Stromal cell of bone marrow (primary cell): ENCODE measurements at places on chromosomes 7 and 10.

DNA sequence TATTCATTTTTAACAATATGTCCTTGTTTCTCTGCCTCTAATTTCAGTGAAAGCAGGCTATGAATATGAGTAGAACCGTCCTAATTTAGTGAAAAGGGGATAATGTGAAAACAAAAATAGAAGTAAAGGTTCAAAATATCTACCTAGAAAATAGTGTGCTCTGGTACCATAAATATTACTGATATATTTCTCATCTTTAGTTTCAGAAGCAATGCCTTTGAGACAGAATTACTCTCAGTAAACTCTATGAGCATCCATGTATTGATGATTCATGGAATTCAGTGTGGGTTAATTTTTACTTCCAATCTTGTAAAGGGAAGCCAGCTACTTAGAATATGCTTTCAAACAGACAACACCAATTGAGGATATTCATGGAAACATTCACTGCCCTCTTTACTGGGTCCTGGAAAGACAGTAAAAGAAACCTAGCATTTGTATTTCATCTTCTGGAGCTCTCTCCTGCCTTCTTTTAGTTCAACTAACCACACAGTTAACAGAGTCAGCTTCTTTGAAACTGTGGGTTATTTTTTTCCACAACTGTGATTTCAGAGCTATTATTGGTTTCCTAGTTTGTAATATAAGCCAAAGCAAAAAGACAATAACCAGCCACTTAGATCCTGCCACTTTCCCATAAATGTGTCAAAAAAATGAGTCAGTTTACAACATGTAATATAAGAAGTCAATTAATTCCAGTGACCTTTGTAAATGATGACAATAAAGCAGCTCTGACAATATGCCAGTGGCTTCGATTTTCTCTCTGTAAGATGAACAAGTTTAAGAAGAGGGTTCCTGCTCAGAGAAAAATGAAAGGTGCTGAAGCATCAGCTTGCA is 1.7 kb downstream of the LRRN3 start:
- no peak for DNase-seq

GRCh38 chr10:114638821-114639625 is 19.1 kb downstream of the ABLIM1 start:
- DNase-seq = peak; percentile 91

DNA sequence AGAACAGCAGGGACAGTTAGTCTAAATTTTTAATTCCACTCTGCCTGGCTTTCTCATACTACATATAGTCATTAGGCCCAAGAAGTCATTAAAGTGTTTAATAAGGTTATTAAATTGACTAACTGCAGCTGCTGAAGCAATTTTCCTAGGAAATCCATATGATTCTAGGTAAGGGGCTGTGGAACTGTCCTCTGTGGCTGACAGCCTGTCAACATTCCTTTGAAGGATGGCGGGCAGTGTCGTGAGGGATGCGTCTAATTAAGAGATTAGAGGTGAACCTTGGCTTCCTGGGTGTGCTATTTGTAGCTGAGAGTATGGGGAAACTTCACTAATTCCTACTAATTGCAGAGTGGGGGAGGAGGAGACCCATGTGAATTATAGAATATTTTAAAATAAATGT is 64.6 kb downstream of the SNX10 start:
- no peak for DNase-seq

GRCh38 chr7:108455998-108456677 is at the start of gene NRCAM:
Gene NRCAM, minus strand, starts transcription at chr7:108456436. Its CDS starts 216,372 bp downstream, at chr7:108240064.
- no peak for DNase-seq

- no peak for DNase-seq
These were observed 47.9 kb upstream of the FAM20C start for GRCh38 chr7:144454-144826.

GRCh38 chr7:113086431-113086888 is at the start of gene GPR85:
Gene GPR85, minus strand, starts transcription at chr7:113086827. Its CDS starts 2,106 bp downstream, at chr7:113084721.
- DNase-seq = peak; percentile 66

DNA sequence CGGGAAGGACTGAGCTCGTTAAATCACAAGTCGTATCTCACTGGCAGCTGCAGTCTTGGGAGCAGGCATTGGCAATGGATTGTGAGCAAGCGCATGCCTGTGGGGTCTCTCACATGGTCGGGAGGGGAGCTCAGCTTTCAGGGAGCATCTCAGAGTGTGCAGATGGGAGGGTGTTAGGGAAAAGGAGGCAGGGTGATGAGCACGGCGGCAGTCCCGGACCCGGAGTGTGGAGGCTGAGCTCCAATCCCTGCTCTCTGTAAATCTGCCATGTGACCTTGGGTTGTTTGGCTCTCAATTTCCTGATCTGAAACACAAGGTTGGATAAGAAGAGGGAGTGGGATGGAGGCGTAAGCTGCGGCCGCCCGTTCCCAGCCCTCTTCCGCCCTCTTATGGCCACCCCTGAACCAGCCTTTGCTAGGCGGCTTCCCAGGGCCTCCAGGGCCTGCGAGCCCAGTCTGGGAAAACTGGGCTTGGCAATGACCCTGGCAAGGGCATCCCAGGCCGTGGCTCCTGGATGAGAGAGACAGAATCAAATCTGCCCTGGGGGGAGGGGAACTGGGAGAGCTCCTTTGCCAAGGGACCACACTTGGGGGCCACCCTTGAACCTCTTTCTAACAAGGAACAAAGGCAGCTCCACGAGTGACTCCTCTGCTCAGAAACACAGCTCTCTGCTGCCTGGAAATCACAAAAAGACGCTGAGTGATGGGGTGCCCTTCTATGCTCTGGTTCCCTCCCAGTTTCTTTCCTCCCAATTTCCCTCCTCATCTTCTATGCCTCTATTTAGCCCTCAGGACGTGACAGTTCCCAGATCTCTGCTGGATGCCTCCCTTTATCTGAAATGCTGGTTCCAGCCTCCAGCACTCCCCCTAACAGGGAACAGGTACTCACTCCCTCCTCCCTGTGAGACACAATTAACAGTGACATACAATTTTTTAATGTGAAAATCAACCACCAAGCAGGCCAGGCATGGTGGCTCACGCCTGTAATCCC is 41.7 kb upstream of the LOXL4 start:
- DNase-seq = peak; percentile 48

GRCh38 chr7:115654384-115655214 is 376.0 kb downstream of the TFEC start:
- DNase-seq = peak; percentile 17

GRCh38 chr7:75815418-75816064 is 1.9 kb upstream of the CCL24 start:
- no peak for DNase-seq

- no peak for DNase-seq
These were observed 4.6 kb upstream of the TWIST1 start for GRCh38 chr7:19121977-19122588.

DNA sequence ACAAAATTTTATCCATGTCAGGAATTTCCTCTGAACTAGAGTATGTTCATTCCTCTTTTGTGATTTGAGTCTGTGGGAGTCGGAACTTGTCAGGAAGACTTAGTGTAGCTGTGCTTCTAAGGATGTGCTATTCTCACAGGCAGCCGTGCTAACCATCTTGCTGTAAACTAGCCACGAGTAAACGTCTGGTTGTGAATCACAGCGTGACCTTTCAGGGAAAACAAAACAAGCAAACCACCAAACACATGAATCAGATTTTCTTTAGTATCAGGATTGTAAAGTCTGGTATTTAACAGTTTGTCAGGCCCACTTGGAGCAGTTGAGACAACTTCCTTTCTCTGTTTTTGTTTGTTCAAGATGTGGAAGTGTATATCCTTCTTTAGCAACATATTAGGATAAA is 32.0 kb downstream of the AUTS2 start:
- peak; percentile 77 for DNase-seq

DNA sequence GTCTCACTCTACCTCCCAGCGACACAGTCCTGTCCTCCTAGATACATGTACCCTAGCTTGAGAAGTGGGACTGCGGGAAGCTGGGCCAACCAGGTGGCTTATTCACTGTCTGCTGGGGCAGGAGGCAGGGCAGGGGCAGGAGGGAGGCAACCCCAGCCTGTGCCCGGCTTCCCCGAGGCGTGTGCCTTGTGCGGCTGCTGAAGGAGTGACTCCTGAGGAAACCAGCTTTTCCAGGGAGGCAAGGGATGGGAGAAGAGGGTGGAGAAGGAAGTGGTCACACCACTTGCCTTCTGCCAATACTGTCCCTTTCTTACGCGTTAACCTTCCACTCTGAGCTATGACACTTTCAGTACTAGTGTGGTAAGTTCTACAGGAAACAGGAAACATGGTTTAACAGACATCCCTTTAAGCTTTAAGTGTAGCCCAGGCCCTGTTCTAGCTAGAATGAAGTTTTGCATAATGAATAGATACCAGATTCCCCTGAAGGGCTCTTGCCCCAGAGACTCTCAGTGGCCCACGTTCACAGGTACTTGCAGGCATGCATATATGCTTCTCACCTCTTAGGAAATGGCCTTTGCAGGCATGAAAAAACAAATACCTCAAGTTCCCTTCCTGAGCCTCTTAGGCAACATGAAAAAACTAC is 40.6 kb downstream of the SYPL1 start:
- no peak for DNase-seq

GRCh38 chr7:134885967-134886352 is 100.3 kb upstream of the AGBL3 start:
- peak; percentile 80 for DNase-seq

GRCh38 chr10:3848005-3848774 is 63.2 kb upstream of the KLF6 start:
- peak; percentile 76 for DNase-seq

- no peak for DNase-seq
These were observed 66.8 kb downstream of the LYZL2 start for GRCh38 chr10:30562787-30563186.

DNA sequence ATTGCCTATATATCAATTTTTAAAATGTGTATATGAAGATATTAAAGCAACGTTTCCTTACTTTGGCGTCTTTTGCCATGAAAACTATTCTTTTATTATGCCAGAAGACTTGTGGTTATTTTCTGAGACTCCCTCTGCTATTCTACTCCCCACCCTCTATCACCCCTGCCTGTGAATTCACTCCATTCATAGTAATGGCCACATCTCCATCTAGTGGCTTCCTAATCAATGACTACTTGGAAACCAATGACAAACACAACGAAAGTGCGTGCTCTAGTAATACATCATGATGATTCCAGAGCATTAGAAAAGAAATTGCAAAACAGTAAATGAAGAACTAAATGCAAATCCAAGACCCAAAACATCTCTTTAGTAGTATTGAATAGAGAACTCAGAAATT is 186.7 kb upstream of the HGF start:
- DNase-seq = peak; percentile 55

DNA sequence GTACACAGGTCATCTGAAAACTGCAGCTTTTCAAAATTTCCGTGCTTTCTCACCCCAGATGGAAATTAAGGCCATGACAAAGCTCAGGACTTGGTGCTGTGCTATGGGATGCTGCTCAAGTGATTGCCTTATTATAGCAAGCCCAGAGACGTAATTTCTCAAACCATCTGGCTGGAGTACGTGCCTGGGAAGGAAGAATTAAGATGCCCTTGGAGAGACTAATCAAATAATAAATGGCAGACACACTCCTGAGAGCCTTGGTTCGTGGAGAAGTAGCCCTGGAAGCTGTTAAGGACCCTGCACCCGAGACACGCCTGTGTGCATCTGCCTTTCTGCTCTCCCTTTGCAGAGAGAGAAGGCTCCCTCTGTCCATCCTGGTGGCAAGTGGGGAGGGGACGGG is 38.3 kb upstream of the PRLHR start:
- DNase-seq = no peak

GRCh38 chr10:93267521-93267920 is 193.8 kb downstream of the CYP26A1 start:
- no peak for DNase-seq

DNA sequence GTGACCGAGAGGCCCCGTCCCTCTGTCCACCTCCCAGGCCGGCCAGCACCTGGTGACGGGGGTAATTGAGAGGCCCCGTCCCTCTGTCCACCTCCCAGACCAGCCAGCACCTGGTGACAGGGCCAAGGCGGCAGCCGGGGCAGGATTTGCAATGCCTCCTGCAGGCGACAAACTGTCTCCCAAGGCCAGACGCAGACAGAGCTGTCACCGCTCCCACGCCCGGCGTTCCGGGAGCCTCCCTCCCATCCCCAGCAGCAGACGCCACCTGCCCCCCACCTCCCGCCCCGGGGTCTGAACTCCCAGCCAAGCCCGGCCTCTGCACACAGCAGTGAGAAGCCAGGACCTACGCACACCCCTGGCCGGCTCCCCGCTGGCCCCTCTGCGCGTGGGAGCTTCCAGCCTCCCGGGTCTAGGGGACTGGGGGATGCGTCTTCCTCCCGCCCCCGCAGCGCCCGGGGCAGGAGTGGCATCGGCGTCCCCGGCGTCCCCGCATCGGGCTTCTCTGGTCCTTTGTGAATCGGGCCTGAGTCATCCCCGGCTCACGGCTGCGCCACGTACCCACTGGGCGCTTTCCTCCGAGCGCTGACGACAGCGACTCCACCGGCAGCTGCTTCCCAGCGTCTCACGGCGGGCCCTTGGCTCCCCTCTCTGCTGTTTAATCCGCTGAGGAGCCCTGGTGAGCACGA is 95.1 kb upstream of the DIP2C start:
- DNase-seq = peak; percentile 58

DNA sequence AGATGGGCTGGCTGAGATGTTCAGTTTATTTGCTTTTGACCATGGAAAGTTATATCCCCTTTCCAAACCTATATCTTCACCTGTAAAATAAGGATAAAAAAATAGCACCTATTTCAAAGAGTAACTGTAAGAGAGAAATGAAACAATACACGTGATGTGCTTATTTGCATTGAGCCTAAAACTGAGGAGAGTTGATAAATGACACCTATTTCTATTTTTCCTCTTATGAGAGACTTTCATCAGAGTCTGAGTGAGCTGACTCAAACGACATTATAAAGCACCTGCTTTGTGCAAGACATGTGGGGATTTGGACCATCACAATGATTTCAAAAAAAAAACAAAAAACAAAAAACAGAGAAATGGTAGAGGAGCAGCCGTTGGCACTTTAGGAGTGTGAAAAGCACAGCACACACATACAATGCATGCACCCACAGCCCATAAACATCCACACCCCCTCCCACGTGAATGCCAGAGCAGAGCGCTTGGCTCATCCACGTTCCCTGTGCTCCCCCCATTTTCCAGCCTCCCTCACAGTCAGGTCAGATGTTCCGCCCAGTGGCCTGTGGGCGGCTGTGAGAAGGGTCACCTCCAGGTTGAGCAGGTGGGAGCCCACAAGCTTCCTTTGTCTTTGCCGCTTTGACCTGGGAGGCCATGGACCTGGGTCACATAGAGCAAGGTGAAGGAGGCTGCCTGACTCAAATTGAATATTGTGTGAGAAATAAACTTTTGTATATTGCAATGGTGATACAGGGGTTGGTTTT is 253.2 kb upstream of the ZNF32 start:
- no peak for DNase-seq
